GM12891 (cell line): ENCODE measurements at places on chromosomes 7 and 10.

DNA sequence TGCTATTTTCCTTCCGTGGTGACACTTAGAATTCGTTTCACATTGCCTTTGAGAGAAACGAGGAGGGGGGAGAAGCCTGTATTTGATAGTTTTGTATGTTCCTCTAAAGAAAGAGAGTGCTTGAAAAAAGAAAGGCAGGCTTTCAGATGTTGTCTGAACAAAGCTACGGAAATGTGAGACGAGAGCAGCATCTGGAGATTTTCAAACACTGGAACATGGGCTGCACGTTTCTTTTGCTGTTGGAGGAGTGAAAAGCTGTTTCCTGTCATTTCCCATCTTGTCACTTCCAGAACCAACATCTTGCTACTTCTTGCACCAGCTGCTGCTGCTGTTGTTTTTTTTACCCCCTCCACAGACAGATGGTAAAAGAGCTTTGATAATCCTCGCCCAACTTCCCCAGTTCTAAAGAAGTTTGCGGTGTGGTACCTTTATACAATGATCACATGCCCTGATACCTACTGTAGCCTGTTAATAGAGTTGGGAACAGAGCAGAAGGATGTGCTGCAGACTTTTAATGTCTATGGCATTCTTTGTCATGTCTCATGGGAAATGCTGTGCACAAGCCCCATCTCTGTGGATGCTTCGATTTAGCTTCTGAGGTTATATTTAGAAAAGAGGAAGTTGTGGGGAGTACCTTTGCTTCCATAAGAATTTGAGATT lies 408.1 kb downstream of the AUTS2 start:
- DNase-seq, result no peak

DNA sequence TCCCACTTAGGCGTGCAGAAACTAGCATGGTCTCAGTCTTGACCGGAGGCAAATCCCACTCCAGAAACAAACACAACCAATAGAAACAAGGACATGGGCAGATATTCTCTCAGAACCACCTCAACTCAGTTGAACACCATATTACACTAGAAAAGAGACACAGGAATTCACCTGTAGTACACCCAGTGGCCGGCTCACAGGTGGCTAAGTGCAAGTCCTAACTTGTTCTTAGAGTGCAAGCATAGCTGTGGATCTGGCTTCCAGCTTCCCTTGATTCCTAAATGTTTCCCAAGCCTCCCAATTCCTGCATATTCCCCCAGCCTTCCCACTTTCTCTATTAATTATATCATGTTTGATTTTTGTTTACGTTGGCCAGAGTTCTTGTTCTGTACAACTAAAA lies 164.4 kb downstream of the TPK1 start:
- DNase-seq, result no peak

DNA sequence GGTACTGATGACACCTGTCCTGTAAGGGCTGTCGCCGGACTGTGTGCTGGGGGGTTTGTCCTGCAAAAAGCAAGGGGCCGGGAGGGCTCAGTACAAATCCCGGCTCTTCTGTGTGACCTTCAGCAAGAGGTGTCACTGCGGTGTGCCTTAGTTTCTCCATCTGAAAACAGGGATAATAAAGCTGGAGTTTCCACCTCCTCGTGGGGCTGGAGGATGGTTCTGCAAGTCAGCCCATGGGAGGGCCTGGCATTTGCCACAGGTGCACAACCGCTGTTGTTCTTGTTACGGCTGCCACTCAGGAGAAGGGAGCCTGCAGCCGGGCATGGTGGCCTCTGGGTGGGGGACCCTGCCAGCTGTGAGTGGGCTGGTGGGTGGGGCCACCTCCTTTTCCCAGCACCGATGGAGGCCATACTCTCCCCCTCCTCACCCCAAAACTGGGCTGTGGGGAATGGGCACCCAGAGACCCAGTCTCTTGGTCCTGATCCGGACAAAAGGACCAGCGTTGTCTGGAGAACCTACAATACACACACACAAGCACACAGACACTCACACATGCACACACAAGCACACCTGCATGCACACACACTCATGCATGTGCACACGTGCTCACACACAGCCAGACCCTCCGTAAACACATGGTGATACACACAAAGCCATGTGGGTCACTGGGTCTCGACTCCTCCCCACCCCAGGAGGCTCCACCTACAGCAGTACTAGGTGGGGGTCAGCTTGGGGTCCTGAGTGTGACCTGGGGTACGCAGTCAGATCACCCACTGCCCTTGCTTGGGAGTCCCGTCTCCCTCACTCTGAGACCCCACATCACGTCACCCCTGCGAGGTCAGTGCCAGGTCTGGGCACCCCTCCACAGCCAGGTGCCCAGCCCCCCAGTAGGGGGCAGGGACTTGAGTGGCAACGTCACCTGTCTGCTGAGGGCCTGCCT lies 34.1 kb downstream of the ELFN1 start:
- no peak for DNase-seq

GRCh38 chr7:40058636-40059035 lies 75.8 kb downstream of the MPLKIP start:
- no peak for DNase-seq

GRCh38 chr7:28748933-28749584 lies 209.1 kb downstream of the TRIL start:
- DNase-seq, result no peak

GRCh38 chr7:47759056-47759706 lies 177.3 kb upstream of the TNS3 start:
- DNase-seq, result no peak

GRCh38 chr7:105098863-105099515 lies 85.0 kb downstream of the KMT2E start:
- no peak for DNase-seq

GRCh38 chr7:83105948-83106347 lies 56.7 kb downstream of the PCLO start:
- DNase-seq, result no peak

DNA sequence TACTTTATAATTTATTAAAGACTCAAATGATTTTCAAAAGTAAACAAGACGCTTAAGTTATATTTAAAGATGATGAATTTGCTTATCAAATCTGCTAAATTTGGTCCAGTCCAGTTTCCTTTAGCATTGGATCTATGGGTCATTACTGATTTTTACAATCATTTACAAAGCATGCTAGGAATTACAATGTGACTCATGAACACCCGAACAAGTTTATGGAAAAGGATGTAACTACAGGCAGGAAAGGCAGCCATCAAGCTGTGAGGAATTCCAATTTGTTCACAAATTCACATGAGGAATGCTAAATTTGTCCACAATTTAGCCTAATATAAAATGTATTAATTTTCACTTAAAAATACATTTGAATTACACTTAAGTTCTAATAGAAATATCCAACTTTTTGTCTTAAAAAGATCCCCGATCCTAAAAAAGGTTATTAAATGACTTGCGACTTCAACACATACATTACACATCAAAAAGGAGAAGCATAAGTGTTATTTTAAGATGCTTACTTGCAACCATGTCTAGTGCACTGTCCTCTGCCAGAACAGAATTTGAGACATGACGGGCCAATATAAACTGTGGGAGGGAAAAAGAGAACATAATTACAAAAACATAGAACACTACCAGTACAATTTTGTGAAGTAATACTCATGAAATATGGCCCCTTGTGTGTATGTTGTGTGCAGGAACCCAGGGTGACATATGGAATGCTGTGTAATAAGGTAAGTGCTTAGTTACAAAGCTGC lies 194.2 kb upstream of the SLC26A5 start:
- DNase-seq, result no peak

GRCh38 chr10:28300027-28300426 lies 2.8 kb downstream of the MPP7 start:
- no peak for DNase-seq

DNA sequence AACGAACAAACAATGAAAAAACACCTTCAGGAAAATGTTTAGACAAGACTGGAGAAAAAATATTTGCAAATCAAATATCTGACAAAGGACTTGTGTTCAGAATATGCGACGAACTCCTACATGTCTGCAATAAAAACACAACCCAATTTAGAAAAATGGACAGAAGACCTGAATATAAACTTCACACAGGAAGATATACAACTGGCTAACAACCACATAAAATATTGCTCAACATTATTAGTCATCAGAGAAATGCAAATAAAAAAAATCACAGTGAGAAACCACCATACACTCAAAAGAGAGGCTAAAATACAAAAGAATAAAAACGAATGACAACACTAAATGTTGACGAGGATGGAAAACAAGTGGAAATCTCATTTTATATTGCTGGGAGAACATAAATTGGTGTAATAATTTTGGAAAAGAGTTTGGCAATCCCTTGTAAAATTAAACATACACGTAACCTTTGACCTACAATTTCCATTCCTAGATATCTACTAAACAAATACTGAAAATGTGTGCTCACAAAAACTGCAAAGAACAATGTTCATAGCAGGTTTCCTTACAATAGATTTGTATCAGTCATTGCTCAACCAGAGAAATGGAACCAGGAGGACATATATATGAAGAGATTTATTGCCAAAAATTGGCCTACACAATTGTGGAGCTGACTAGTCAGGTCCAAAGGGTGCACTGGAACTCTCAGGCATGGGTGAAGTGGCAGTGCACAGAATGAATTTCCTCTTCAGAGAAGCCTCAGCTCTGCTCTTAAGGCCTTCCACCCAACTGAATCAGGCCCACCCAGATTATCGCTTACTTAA lies 82.9 kb upstream of the OGDHL start:
- no peak for DNase-seq

- no peak for DNase-seq
These were observed 236.1 kb upstream of the BMPER start for GRCh38 chr7:33669251-33669670.

DNA sequence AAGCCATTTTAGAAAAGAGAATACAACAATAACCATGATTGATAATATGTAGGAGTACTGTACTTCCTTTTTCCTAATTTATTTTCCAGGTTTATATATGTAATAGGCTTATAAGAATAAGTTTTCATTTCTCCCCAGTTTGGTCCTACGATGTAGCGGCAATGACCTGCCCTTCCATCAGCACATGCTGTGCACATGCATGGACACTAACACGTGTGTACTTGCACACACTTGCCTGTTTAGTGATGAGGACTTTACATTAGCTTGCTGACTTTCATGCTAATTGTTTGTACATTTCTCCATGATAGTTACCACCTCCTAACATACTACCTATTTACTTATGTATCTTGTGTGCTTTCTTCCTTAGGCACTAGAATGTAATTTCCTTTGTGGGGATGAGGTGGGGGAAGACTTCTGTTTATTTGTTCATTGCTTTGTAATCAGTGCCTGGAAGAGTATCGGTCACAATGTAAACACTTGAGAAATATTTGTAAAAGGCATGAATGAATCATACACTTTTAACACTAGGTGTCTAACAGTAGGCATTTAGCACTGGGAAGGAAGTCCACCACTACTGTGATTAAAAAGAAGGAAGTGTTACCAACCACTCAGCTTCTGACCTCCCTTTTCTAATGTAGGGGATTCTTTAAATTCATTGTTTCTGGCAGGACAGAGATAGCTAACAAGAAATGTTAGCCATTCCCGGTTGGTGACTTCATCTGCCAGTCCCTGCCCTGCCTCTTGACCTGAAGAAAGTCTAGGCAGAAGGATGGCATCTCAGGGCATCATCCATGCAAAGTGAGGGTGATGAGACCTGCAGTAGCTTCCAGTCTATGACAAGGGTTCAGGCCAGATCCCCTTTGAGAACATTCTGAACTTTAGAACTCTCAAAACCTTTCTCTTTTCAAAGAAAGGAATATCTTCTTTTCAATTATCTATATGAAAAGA lies 120.2 kb upstream of the RAB18 start:
- DNase-seq, result no peak

- no peak for DNase-seq
These were observed 5.2 kb downstream of the PHYHIPL start for GRCh38 chr10:59181668-59182067.

DNA sequence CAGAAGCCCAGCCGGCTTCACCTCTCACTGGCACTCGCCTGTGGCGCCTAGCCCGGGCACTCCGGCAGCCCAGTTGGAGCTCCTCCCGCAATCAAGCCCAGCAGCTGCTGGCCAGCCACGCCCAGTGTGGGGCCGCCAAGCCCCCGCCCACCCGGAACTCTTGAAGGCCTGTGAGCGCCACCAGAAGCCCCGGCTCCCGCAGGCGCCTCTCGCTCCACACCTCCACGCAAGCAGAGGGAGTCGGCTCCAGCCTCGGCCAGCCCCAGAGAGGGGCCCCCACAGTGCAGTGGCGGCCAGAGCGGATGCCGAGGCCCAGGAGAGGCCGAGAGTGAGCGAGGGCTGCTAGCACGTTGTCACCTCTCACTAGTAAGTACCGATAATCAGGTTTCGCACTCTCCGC lies 240.7 kb downstream of the TFEC start:
- DNase-seq, result no peak

DNA sequence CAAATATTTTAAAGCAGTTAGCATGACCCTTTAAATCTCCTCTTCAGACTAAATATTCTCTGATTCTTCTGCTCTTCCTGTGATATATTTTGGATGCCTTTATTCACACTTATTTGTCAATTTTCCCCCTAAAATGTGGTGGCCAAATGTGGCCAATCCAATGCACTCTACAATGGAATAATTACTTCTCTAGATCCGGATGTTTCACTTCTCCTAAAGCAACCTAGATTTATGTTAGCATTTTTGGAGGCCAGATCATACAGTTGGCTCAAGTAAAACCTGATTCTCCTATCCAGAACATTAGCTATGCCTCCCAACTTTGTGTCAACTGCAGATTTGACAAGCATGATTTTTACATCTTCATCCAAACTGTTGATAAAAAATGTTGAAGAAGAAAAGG lies 153.7 kb downstream of the CREB5 start:
- no peak for DNase-seq

DNA sequence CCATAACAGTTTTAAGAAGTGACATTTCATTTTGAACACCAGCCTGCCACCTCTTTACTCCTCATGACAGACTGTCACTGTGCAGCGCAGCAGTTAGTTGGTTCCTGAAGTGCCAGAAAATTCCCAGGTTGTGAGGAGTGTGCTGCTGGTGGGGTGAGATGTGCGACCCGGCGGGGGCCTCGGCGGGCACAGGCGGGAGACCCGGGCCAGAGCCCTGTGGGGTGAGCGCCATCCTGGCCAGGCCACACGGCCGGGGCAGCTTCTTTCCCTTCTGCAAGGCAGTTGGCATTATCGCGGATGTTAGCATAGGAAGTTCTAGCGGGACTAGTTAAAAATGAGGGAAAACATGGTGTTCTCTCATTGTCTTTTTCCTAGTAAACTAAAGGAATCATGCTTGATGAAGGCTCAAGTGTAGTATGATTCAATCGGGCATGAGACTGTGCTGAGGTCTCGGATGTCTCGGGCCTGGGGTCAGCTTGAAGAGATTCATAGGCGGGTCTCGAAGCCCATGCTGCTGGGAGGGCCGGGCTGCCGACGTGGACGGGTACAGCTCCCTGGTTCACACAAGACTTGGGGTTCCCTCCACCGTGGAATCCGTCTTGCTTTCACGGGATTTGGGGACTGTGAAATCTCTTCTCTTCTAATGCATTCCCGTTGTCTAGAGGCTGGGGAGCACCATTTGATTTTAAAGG lies 56.1 kb downstream of the MGMT start:
- no peak for DNase-seq
